Activated T-cell treated with anti-CD3 and anti-CD28 coated beads, Interleukin-2, amount 50 U/mL, for 4 hours (primary cell): ENCODE measurements at places on chromosomes 7 and 10. TPM values are rescaled to one million over a fixed set of nuclear protein-coding genes. Genes with fewer than 3 reads are reported as not detected.

- DNase-seq, result no peak
Measured at GRCh38 chr10:129942936-129943715, 20.9 kb downstream of the EBF3 start.

GRCh38 chr10:62919776-62920175 lies 103.6 kb upstream of the EGR2 start:
- DNase-seq, result no peak

GRCh38 chr7:16430133-16430532 lies 8.8 kb upstream of the CRPPA start:
- DNase-seq, result no peak

PROSER2 gene
- total RNA-seq, result 0.76 TPM

LIPJ gene
- not detected for total RNA-seq
